Muscle of arm (tissue), 14 donors: ENCODE measurements at places on chromosomes 13 and 19. TPM values are rescaled to one million over a fixed set of nuclear protein-coding genes. Genes with fewer than 3 reads are reported as not detected.

GRCh38 chr19:1811472-1811894, 593 bp downstream of the ATP8B3 start:
- DNase-seq, result no peak

DNA sequence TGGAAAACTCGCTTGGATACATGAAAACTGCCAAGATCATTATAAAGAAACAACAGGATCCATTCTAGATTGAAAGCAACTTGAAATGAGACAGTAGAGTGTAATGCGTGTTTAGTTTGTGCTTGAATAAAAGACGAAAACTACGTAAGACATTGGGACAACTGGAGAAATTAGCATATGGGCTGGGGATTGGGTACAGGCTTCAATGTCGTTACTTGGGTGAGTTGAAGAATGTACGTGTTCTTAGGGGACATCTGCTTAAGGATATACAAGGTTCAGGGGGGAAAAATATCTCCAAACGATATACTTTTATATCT, 471 bp upstream of the ERVK3-1 start:
- no peak for DNase-seq

The PRR19 gene
- polyA plus RNA-seq, result not detected

GRCh38 chr19:4584670-4585460, 25.4 kb upstream of the SEMA6B start:
- DNase-seq, result peak; percentile 64

DNA sequence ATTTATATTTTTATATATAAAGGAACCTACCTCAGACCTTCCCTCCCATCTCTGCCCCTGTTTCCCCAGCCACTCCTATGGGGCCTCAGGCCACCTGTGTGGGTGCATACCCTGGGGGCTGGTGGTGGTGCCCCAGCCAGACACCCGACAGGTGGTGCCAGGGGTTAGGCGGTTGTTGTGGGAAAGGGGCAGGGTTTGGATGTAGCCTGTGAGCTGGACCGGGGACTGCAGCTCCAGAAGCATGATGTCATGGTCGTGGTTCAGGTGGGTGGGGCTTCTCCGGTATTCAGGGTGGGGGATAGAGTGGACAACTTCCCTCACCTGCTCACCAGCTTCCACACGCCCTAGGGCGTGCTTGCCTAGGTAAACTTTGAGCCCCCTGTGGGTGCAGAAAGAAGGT, 5.2 kb downstream of the KLK13 start:
- DNase-seq, result no peak

The FCAR gene
- polyA plus RNA-seq, result not detected

- no peak for DNase-seq
Observed at GRCh38 chr19:2978772-2979171, 1.4 kb downstream of the TLE6 start.

- peak; percentile 76 for DNase-seq
Observed at GRCh38 chr19:33406521-33407139, 33.1 kb downstream of the CEBPG start.

DNA sequence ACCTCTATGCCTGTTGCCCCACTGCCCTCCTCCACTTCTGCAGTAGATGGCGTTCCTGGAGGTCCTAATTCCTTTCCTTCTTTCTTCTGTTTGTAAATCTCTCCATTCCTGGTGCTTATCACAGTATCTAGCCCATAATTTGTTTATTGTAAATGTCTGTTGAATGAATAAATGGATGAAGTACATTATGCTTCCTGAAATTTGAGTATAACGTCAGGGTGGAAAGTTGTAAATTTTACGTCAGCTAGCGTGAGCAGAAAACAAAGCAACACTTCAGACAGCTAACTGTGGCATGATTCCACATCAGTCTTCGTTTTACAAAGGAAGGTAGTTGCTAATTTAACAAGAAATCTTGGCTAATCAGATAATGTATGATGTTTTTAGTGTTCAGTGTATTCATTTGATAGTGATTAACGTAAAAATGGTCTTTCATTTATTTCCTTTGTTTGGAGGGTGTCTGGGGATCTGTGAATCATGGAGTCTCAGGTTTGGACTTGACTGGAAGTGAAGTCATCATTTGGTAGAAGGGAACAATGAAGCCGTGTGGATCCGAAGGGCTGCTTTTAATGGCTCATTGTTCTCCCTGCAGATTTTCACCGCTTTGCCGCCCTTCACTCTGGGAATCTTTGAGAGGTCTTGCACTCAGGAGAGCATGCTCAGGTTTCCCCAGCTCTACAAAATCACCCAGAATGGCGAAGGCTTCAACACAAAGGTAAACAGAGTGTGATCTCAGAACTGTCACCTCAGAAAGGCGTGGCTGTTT, 215.1 kb downstream of the SHISA2 start:
- DNase-seq, result no peak

The PRODH2 gene
- not detected for polyA plus RNA-seq
